Naive thymus-derived CD8-positive, alpha-beta T cell (primary cell): ENCODE measurements at places on chromosomes 7 and 10. TPM values are rescaled to one million over a fixed set of nuclear protein-coding genes. Genes with fewer than 3 reads are reported as not detected.

Gene GIMAP1
- 87.4 TPM for polyA plus RNA-seq

Gene PPP1R3C
- polyA plus RNA-seq: not detected

Gene ENKUR
- not detected for polyA plus RNA-seq

Gene RSU1
- 138 TPM for polyA plus RNA-seq

Gene LIPM
- not detected for polyA plus RNA-seq
